Aortic smooth muscle cell (primary cell): ENCODE measurements at places on chromosomes 13 and 19. TPM values are rescaled to one million over a fixed set of nuclear protein-coding genes. Genes with fewer than 3 reads are reported as not detected.

FFAR1 gene
- not detected in 2 replicates for total RNA-seq

FGF22 gene
- total RNA-seq: 0.06 and 0.26 TPM in 2 replicates

ENOX1 gene
- 0.40 and 1.2 TPM in 2 replicates for total RNA-seq

ADGRE2 gene
- total RNA-seq: 0.06 and 0.26 TPM in 2 replicates
